ENCODE measurements at places on chromosomes 4 and X.
A peak's percentile ranks its signal among the peaks of the same experiment; 100 is the strongest.

DNA sequence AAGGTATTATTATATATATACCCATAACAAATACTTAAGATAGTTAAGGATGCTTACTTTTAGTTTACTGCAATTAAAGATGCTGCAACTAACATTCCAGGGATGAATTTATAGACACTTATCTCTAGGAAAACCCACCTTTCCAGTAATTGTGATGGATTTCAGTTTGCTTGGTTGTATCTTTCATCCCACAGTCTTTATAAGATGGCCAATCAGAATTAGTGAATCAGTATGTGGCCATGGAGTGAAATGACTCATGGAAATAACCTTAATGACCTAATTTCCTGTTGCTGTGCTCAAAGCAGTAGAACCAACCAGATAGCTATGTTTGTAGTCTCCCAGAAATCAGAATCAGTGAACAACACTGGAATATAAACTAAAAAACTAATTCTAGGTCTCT is 26.4 kb downstream of the MOSPD2 start:
- no peak for DNase-seq

DNA sequence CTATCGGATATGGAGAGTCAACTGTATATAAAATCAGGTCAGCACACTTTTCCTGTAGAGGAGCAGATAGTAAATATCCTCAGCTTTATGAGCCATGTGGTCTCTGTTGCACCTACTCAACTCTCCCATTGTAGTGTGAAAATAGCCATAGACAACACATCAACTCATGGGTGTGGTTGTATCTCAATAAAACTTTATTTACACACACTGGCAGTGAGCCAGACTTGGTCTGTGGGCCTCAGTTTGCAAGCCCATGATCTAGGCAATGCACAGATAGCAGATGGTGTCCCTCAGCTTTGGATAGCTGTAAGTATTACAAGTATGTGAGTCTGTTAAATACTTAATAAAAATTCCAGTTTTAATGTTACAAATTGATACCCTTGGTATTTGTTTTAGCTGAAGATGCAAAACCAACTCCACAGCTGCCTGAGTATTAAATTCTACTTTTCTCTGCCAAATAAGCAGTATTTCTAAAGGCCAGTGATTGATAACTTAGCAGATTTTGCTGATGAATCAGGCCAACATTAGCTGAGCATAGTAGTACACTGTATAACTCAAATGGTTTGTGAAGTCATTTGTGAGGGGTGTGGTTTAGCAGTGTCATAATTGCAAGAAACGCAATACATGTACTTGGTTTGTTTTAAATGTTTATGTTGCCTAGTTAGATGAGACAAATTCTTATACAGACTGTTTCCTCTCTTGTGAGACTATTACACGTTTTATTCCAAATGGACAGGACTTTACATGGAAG is 87.3 kb downstream of the GPR143 start:
- no peak for DNase-seq

DNA sequence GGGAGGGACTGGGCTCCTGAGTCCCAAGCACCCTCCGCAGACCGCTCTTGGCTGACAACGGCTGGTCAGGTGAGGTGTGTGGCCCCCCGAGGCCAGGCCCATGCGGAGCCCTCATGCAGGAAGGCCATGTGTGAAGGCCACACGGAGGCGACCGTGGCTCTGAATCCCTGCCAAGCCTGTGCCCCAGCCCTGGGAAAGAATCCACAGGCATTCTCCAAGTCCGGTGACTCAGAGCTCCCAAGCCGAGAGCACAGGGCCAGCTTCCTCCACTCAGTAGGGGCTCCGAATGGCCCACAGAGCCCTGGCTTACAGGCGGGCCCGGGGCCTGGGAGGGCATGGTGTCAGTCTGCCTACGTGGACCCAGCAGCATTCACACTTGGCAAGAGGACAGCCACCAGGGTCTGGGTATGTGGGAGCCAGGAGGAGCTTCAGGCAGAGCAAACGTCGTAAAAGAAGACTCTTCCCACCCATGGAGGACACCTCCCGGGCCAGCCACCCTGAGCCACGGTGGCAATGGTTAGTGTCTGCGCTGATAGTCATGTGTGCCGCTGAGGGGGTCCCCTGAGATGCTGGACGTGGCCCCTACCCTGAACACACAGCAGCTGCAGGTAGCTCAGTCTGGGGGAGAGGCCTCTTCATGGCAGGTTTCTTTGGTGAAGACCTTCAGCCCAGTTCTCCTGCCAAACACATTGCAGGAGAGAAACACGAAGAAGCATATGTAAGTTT is 105.7 kb downstream of the PSAPL1 start:
- DNase-seq = peak; percentile 76

GRCh38 chr4:116343809-116344208 is 741.6 kb downstream of the TRAM1L1 start:
- no peak for DNase-seq

- DNase-seq = no peak
Observed at GRCh38 chrX:154352466-154352865, 22.0 kb downstream of the FLNA start.

- DNase-seq = no peak
Observed at GRCh38 chr4:173530326-173531085, 477 bp upstream of the HAND2 start.

GRCh38 chr4:4663028-4663427 is 121.2 kb upstream of the STX18 start:
- no peak for DNase-seq

DNA sequence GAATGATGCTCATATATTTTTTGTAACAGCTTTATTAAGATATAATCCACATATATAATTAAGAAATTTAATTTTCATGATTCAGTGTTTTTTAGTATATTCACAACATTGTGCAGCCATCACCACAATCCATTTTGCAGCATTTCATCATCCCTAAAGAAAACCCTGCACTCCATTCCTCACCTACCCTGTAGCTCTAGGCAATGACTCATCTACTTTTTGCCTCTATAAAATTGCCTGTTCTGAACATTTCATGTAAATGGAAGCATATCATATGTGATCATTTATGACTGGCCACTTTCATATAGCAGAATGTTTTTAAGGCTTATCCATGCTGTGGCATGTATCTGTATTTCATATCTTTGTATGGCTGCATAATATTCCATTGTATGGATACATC is 339.9 kb downstream of the MAPK10 start:
- DNase-seq = no peak

DNA sequence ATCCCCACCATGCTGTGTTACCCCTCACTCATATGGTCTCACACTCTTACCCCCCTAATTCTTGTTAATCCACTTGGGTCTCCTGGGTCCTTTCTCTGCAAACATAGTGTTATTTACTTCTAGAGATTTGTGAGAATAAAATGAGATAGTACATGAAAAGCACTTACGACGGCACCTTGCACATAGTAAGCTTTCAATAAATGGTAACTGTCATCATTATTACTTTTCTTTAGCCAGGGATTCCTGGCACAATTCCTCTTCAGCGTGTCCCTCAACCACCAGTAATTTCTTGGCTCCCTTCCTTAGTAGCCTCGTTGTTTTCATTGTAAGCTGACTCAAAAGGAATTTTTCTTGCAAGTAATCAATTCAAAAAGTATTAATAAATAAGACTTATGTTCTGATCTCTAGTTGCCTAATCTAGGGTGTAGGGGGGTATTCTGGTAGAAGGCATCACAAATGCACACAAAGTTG is 30.1 kb upstream of the RBMX start:
- no peak for DNase-seq

GRCh38 chr4:111937368-111937767 is 207.9 kb upstream of the FAM241A start:
- peak; percentile 2 for DNase-seq

- DNase-seq = no peak
Observed at GRCh38 chr4:113452868-113453620, 308.5 kb downstream of the CAMK2D start.

GRCh38 chrX:54838583-54838982 is 31.0 kb downstream of the MAGED2 start:
- no peak for DNase-seq

GRCh38 chr4:138658518-138658917 is 357.1 kb upstream of the NOCT start:
- no peak for DNase-seq
